ENCODE measurements at places on chromosomes 2 and 18. TPM values are rescaled to one million over a fixed set of nuclear protein-coding genes. Genes with fewer than 3 reads are reported as not detected.

Gene CFC1
- total RNA-seq = not detected

Gene ASPRV1
- 1.0 TPM for total RNA-seq

DNA sequence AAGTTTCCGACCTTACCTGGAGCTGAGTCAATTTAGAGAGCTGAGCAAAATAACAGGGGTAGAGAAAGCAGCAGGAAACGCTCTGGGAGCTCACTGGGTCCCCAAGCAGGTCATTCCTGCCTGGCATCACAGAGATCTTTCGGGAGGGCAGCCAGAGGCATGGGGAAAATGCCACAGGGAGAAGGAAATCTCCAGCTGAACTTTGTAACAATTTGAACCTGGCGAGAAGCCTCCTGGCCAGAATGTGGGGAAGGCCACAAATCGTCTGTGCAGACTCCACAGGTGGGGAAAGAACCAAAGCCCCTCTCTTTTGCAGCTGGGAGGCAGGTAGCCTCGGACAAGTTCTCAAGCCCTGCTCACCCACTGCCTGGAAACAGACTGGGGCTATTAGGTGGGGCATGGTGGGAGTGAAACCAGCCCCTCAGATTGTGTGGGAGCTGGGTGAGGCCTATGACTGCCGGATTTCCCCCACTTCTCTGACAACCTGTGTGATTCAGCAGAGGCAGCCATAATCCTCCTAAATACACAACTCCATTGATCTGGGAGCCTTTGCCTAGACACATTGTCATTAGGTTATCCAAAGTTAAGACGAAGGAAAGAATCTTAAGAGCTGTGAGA is 53.9 kb downstream of the INO80D start:
- H3K36me3 ChIP-seq = peaks cover 83% of the 10 kb centered on the region
- no peak overlapping the region for H3K4me3 ChIP-seq
- no peak for DNase-seq
- no peaks in the 10 kb centered on the region for H3K27me3 ChIP-seq
- H3K27ac ChIP-seq = peak overlapping the region; percentile 33

DNA sequence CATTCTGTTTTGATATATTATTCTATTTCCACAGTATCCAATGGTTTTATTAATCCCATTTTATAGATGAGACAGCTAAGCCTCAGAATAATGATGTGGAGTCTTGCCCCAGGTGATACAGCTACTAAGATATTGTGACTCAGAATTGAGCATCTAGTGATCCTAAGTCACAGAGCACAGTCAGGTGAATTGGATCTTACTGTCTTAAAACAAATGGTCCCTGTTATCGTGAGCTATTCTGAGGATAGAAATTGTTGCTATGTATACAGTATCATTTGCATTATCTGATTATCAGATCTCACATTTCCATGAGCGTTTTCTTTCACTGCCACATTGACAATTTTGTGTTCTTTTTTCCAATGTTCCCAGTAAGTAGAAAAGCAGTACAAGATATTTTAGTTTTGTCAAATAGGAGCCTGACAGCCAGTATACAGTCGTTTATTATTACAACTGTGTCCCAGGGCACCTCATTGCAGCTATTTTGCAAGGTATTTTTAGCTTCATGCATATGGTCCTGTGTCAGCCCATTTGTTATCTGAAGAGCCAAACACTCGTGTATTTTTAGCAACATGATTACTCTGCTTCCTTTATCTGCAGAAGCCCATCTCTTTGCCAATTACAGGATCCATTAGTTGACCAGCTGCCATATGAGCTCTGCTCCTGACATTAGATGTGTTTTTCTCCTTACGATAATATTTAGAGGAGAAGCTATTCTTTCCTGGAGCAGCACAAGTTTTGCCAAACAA is 25.1 kb upstream of the SGPP2 start:
- peaks cover 2% of the 10 kb centered on the region for H3K27me3 ChIP-seq
- no peak overlapping the region for H3K4me3 ChIP-seq
- H3K36me3 ChIP-seq = no peaks in the 10 kb centered on the region
- DNase-seq = no peak
- H3K4me1 ChIP-seq = peaks cover 3% of the 10 kb centered on the region
- H3K27ac ChIP-seq = no peak overlapping the region

GRCh38 chr2:85095094-85095493 is 38.1 kb upstream of the TCF7L1 start:
- H3K4me1 ChIP-seq = no peaks in the 10 kb centered on the region
- no peaks in the 10 kb centered on the region for H3K36me3 ChIP-seq

DNA sequence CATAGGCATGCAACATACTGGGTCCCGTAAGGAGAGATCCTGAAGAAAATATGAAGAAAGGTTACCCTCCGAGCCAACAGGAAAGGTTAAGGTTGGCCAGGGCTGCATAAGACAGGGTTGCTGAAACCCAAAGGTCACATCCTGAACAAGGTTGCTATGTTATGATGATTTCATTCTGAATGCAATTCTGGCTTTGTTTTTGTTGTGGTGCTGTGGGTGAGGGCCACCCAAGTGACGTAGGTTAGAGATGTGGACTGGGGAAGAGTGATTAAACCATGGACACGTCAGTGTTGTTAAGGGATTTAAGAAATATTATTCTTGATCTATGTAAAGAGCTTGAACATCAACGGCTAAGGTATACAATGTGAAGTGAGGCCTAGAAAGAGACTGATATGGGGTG is 60.0 kb downstream of the ZEB2 start:
- no peak for DNase-seq
- peaks cover 39% of the 10 kb centered on the region for H3K36me3 ChIP-seq
- no peaks in the 10 kb centered on the region for H3K27me3 ChIP-seq

GRCh38 chr2:169828141-169828811 is 1.0 kb downstream of the UBR3 start:
- peaks cover 33% of the 10 kb centered on the region for H3K36me3 ChIP-seq
- peak overlapping the region; percentile 93 for H3K27ac ChIP-seq
- peaks cover 33% of the 10 kb centered on the region for H3K4me1 ChIP-seq
- DNase-seq = peak; percentile 39
- peak overlapping the region; percentile 99 for H3K4me3 ChIP-seq
- H3K27me3 ChIP-seq = no peaks in the 10 kb centered on the region

All from activated T-helper 2 cell treated with anti-CD3 and anti-CD28 coated beads, Interferon-gamma antibody, Interleukin-2, Interleukin-4, amounts not matched to agents 10 μg/mL and 5 μg/mL and 100 μg/mL, durations not matched to agents 14 hours and 24 hours and 36 hours (primary cell).